Stimulated activated CD4-positive, alpha-beta T cell treated with anti-CD3 and anti-CD28 coated beads, TNF-alpha, amount 100 ng/mL, for 4 hours (primary cell): ENCODE measurements at places on chromosomes 13 and 19.

DNA sequence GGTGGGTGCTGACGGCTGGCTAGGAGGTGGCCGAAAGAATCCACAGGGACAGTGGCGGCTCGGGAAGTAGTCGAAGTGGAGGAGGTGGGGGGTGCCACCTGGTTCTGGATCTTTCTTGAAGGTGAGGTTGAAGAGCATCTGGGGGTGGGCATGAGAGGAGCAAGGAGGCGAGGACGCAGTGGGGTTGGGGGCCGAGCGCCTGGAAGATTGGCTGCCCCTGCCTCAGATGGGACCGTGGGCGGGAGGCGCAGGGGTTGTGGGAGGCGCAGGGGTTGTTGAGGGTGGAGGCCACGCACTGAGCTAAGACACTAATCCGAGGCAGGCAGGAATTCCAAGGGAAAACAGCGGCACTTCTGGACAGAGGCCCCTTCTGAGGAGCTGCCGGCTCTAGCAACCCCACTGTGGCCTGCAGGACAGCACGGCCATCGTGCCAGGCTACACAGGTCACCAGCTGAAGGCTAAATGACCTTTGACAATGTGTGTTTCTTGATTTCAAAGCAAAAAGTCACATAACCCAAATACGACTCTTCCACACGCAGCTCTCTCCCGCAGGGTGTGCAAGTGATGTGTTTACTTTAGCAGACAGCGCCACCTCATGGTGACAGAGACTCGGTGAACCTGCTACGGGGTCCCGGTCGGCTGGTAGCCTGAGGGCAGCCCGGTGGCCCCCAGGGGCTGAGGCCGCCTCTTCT lies 44.1 kb upstream of the RANBP3 start:
- DNase-seq: peak; percentile 51

DNA sequence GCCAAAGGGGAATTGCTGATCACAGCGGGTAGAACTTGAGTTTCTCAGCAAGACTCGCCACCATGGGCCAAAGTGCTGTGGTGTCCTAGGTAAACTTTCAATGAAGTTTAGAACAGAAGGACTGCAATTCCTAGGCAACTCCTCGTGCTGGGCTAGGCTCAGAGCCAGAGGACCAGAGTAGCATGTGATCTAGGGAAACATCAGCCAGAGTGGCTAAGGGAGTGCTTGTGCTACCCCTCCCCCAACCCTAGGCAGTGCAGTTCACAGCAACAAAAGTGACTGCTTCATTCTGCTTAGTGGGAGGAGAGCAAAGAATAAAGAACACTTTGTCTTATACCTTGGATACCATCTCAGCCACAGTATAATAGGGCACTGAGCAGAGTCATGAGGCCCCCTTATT lies 1658.6 kb upstream of the MIR17HG start:
- no peak for DNase-seq

DNA sequence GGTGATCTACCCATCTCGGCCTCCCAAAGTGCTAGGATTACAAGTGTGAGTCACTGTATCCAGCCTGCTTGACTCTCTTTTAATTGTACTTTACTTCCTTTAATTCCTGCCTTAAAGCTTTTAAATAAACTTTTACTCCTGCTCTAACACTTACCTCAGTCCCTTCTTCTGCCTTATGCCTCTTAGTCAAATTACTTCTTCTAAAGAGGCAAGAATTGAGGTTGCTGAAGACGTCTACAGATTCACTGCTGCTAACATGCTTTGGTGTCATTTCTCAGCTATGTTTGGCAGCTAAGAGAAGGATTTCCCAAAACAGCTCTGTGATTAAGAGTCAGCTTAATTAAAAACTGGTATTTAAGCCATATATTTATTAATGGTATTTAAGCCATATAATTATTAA lies 32.9 kb upstream of the CD177 start:
- DNase-seq: no peak

DNA sequence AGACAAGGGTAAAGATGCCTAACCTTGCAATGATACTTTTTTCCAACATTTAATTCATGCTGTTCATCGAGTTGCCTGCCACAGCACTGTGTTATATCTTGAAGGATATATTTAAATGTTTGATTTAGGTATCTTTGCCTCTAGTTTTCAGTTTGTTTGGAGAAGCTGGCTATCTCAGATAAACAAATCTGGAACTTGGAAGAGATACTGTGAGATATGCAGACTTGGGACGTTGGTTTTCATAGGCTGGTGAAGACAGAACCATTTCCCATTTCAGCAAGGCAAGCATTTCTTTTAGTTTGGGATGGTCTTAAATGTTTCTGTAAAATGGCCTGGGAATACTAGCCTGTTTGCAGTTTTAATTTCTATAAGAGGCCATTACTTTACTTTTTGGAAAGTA lies 3.3 kb downstream of the RNASEH2B start:
- no peak for DNase-seq

GRCh38 chr19:15815306-15815705 lies at the start of gene OR10H1:
OR10H1 (minus strand) TSS chr19:15815664; CDS start chr19:15808037, 7,627 bp downstream.
- DNase-seq: no peak

GRCh38 chr19:13024951-13025697 lies 29.8 kb downstream of the NFIX start:
- no peak for DNase-seq
